ENCODE measurements at places on chromosomes 2 and 18. TPM values are rescaled to one million over a fixed set of nuclear protein-coding genes. Genes with fewer than 3 reads are reported as not detected.

The MALL gene
- not detected for total RNA-seq

The G6PC2 gene
- total RNA-seq: not detected

The SLC9A4 gene
- 0.10 TPM for total RNA-seq

The COL6A3 gene
- total RNA-seq: 0.92 TPM

The HAUS1 gene
- total RNA-seq: 58.5 TPM

The GPATCH11 gene
- total RNA-seq: 10.3 TPM

The CHRNA1 gene
- total RNA-seq: not detected

The IKZF2 gene
- total RNA-seq: 5.1 TPM

The AFF3 gene
- total RNA-seq: 7.4 TPM

The LRP2 gene
- 0.02 TPM for total RNA-seq

The HAAO gene
- total RNA-seq: not detected

The ARL4C gene
- 300 TPM for total RNA-seq

The KRTCAP3 gene
- 8.3 TPM for total RNA-seq

The RND3 gene
- not detected for total RNA-seq

The POTEJ gene
- not detected for total RNA-seq
